ENCODE measurements at places on chromosomes 16 and 17.
A peak's percentile ranks its signal among the peaks of the same experiment; 100 is the strongest.

DNA sequence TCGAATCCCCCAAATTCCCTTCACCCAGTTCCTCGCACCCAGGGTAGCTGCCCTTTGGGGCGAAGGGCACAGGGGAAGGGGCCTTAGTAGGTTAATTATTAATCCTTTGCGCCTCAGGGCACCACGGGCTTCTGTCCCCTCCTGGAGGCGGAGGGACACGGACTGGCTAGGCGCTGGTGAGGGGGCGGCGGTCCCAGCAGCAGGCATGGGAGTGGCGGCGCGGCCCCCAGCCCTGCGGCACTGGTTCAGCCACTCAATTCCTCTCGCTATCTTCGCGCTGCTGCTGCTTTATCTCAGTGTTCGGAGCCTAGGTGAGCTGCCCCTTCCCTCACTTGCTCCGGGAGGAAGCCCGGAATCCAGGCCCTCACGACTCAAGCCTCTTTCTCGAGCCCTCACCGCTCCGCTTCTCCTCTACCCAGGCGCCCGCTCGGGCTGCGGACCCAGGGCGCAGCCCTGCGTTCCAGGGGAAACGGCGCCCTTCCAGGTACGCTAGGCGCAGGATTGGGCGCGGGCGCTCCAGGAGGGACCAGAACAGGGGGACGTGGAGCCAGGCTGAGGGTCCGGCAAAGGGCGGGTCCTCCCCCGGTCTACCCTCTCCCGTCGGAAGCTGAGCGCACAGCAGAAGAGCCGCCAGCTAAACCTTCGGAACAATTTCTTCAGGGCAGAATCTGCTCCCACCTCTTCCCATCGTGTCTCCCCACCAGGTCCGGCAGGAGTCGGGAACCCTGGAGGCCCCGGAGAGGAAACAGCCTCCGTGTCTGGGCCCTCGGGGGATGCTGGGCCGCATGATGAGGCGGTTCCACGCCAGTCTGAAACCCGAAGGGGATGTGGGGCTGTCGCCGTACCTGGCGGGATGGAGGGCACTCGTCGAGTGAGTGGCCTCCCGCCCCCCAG lies at the start of gene GLTPD2:
Gene GLTPD2, plus strand, starts transcription at position 158 of the 894 bp plus-strand sequence. Its CDS starts 48 bp downstream, at position 206.
- DNase-seq, result no peak

- DNase-seq, result peak; percentile 0
Measured at GRCh38 chr17:33390479-33391176, 97.5 kb upstream of the ASIC2 start.

GRCh38 chr17:42845918-42846593 lies 1.7 kb downstream of the AOC2 start:
- no peak for DNase-seq

DNA sequence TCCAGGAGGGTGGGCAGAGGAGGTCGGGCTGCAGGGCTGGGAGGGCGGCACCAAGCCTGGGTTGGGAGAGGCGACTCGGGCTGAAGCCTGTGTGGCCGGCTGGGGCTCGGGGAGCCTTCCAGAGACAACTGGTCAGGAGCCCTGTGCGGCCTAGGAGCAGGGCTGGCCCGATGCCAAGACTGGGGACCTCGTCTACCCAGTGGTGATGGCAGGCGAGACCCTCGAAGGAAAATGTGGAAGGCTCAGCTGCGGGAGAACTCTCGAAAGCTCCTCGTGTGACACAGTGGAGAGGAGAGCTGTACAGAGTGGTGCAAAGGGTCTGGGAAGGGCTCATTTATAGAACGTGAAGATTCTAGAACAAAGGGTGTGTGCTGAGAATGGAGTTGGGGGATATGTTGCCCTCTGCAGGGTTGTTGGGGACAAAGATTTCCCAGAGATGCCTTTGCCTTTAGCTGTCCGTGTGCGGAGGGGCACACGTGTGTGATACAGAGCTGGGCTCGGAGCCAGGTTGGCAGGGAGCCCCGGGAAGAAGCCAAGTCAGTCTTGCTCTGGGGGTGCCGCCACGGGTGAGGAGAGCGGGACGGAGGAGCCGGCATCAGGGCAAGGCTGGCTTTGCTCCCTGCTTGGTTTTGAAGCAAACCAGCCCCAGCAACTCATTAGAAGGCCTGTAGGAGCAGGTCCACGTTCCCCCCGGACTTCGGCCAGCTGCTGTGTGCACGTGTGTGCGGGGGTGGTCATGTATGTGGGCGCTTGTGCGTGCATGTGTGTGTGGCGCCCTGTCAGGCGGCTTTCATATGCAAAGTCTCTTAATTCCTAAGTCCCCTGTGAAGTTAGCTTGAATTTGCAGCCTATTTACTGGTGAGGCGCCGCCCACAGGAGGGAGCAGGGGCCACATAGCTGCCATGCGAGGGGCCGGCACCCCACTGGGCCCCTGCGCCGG lies 132.4 kb upstream of the CHMP6 start:
- DNase-seq, result peak; percentile 80

DNA sequence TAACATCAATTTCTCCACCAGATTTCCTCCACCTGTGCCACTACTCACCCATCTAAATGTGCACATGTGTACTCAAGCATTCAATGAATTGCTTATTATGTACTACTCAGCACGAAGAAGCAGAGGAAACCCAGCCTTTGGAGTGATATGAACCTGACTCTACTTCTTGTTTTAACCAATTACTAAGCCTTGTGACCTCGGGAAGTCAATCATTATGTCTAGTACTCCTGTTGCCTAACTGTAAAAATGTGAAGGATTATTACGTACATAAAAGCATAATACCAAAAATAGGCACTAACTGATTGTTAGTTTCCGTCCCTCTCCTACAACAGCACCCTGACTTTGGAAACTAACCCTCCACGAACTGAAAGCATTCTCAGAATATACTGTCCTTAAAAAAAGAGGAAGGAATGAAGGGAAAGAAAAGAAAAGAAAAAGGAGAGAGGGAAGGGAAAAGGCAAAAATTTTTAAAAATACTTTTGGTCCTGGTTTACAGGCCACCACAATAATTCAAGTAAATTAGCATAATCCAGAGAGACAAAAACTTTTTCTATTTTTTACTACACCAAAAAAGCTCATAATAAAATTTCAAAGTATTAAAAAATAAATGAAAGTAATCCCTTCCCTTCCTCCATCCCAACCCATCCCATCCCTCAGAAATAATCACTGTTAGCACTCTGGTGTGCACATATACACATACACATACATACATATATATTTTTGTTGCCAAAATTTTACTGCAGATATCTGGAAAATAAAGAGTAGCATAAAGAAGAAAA lies 53.6 kb downstream of the KANSL1 start:
- no peak for DNase-seq

DNA sequence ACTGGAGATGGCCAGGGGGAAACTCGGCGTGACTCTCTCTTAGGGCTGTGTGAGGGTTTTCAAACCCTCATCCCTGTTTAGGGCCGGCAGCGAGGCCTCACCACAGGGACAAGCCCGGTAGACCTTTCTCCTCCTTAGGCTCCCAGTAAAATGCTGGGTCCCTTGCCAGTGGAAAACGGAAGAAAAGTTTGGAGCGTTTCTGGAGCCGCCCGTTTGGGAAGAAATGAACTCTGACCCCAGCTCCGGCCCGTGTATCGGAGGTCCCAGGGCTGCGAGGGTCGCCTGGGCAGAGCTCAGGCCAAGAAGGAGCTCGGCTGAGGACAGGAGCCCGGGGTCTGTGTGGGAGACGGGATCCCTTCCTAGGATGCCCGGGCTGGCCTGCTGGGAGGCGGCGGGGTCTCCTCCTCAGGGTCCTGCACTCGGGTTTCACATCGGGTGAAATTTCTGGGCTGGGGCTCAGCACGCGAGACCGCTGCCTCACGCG lies 23.2 kb downstream of the ZNF213 start:
- no peak for DNase-seq

GRCh38 chr16:47028767-47029377 lies 55.4 kb upstream of the DNAJA2 start:
- no peak for DNase-seq

DNA sequence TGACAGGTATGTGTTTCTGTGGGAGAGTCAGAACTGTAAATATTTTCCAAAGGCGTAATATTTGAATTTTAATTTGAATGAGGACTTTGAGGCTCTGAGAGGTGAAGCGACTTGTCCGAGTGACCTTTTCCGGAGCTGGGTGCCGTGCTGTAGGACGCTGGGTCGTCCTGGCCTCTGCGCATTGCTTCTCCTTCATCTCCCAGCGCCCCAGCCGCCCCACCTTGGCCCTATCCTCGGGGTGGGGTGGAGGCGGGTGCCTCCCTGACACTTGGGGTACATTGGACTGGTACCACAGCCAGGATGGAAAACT lies 147.8 kb downstream of the SPECC1 start:
- no peak for DNase-seq
